ENCODE measurements at places on chromosomes 12 and 14. TPM values are rescaled to one million over a fixed set of nuclear protein-coding genes. Genes with fewer than 3 reads are reported as not detected.

GRCh38 chr14:53861781-53862180 is 94.8 kb downstream of the BMP4 start:
- no peak overlapping the region for H3K27ac ChIP-seq
- no peaks in the 10 kb centered on the region for H3K27me3 ChIP-seq
- H3K4me3 ChIP-seq, result no peak overlapping the region
- no peaks in the 10 kb centered on the region for H3K36me3 ChIP-seq

- H3K27me3 ChIP-seq, result no peaks in the 10 kb centered on the region
- no peak overlapping the region for H3K27ac ChIP-seq
- DNase-seq, result no peak
Observed at GRCh38 chr14:77474479-77475177, 16.7 kb downstream of the AHSA1 start.

DNA sequence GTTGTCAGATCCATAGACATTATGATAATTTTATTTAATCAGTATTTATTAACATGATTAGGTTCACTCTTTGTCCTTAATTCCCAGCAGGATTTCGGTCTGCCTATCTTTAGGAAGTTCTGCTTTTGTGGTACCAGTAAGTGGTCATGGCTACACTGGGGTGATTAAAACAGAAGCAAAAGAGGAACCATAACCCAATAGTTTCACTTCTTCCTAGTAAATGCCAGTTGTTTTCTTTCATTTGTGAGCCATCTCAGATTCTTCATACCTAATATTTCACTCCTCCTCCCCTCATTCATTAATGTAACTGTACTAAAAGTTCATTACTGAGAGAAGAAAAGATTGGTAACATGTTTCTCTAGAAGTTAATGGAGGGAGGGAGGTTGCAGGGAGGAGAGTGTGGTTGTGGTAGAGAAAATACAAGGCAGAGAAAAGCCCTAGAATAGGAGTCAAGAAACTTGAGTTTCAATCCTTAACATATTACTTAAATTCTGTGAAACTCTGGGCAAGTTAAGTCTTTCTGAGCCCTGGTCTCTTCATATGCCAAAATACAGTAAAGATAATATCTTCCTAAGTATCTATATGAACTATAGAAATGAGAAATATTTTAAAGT is 101.2 kb downstream of the PEBP1 start:
- H3K4me1 ChIP-seq, result peaks cover 14% of the 10 kb centered on the region
- no peaks in the 10 kb centered on the region for H3K27me3 ChIP-seq
- DNase-seq, result no peak
- H3K27ac ChIP-seq, result no peak overlapping the region
- no peak overlapping the region for H3K4me3 ChIP-seq
- H3K36me3 ChIP-seq, result peaks cover 48% of the 10 kb centered on the region

DNA sequence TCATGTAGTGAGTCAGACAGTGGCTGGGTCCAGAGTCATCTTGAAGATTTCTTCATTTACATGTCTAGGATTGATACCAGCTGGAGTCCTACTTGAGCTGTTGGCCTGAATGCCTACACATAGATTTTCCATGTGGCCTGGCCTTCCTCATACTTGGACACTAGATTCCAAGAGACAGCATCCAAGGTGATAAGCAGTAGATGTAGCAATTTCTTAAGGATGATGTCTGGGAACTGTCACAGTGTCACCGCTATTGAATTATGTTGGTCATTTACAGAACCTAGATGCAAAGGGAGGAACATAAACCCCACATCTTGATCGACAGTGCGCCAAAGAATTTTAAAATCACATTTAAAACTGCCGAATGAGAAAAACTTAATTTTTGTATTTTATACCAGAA is 412.3 kb downstream of the TRHDE start:
- H3K4me1 ChIP-seq, result no peaks in the 10 kb centered on the region
- H3K4me3 ChIP-seq, result no peak overlapping the region
- no peaks in the 10 kb centered on the region for H3K36me3 ChIP-seq
- H3K27me3 ChIP-seq, result no peaks in the 10 kb centered on the region
- DNase-seq, result no peak
- no peak overlapping the region for H3K27ac ChIP-seq

DNA sequence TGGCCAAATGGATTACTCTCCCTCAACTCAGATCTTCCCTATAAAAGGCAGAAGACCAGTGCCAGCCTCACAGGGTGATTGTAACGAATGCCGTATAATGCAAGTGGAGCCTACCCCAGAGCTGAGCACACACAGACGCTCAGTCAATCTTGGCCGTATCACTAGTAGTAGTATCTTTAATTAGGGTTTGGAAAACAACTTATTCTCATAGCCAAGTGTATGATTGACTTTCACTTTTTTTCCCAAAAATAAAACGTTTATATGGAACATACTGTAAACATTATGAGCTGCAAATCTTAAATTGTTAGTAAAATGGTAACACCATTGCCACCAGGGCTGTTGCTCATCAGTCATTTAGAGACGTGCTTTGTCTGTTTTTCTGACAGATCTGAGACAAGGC is 30.4 kb downstream of the PLEKHG7 start:
- H3K27ac ChIP-seq, result no peak overlapping the region
- H3K4me3 ChIP-seq, result no peak overlapping the region
- peaks cover 2% of the 10 kb centered on the region for H3K4me1 ChIP-seq
- DNase-seq, result no peak

- H3K27ac ChIP-seq, result no peak overlapping the region
- no peaks in the 10 kb centered on the region for H3K36me3 ChIP-seq
- no peak for DNase-seq
- peaks cover 5% of the 10 kb centered on the region for H3K27me3 ChIP-seq
- H3K4me1 ChIP-seq, result peaks cover 4% of the 10 kb centered on the region
- no peak overlapping the region for H3K4me3 ChIP-seq
Observed at GRCh38 chr12:75705749-75706711, 194.6 kb upstream of the KRR1 start.

- no peaks in the 10 kb centered on the region for H3K36me3 ChIP-seq
- H3K27ac ChIP-seq, result no peak overlapping the region
- DNase-seq, result no peak
- peak overlapping the region; percentile 81 for H3K4me3 ChIP-seq
Observed at GRCh38 chr12:113134521-113134951, 1.0 kb downstream of the RASAL1 start.

GRCh38 chr12:65622056-65622455 is 202.2 kb upstream of the HMGA2 start:
- H3K36me3 ChIP-seq, result no peaks in the 10 kb centered on the region
- no peak for DNase-seq
- no peak overlapping the region for H3K4me3 ChIP-seq
- H3K27ac ChIP-seq, result no peak overlapping the region
- peaks cover 2% of the 10 kb centered on the region for H3K4me1 ChIP-seq
- H3K27me3 ChIP-seq, result peaks cover 2% of the 10 kb centered on the region

DNA sequence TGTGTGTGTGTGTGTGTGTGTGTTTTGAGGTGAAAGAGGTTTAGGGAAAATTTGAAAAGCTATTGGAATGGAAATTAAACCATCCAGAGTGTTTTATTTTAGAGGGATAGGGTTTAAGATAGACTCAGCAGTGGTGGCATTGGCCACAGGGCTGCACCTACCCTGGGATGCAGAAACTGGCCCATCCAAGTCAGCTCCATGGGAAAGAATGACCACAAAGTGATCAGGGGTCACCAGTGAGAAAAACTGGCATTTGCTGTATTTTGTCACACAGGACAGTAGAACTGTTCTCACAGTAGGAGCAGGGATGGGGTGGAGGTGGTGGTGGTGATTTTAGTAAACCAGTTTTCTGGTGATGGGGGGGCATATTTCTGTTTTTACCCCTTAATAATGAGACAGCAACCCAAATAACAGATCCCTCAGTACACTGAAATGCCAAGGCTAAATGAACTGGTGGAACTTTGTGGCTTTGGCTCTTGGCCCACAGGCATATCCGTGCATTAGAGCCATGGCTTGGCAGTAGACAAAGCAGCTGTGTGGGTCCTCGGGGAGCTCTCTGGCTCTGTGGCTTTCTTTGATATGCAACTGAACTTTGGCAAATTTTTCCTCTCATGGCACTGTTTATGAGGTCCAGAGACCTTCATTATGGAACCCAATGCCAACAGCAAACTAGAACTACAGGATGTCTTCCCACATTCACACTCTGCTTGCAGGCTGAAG is 348.3 kb downstream of the ZFP36L1 start:
- no peaks in the 10 kb centered on the region for H3K27me3 ChIP-seq
- H3K27ac ChIP-seq, result no peak overlapping the region
- no peak overlapping the region for H3K4me3 ChIP-seq
- H3K4me1 ChIP-seq, result no peaks in the 10 kb centered on the region
- no peaks in the 10 kb centered on the region for H3K36me3 ChIP-seq

GRCh38 chr14:102050026-102050405 is 36.8 kb downstream of the HSP90AA1 start:
- H3K4me1 ChIP-seq, result no peaks in the 10 kb centered on the region
- H3K27ac ChIP-seq, result no peak overlapping the region
- peaks cover 12% of the 10 kb centered on the region for H3K36me3 ChIP-seq
- DNase-seq, result no peak

- no peak overlapping the region for H3K4me3 ChIP-seq
- H3K4me1 ChIP-seq, result peaks cover 12% of the 10 kb centered on the region
- no peak for DNase-seq
Observed at GRCh38 chr14:64730681-64731080, 26.5 kb downstream of the PLEKHG3 start.

Gene PLD4
- total RNA-seq, result not detected

Gene PPP1R36
- 0.28 TPM for total RNA-seq

Gene RERGL
- not detected for total RNA-seq

Gene RBMS2
- 10.3 TPM for total RNA-seq

Gene SLC7A8
- total RNA-seq, result 1.8 TPM

Data from activated naive CD8-positive, alpha-beta T cell treated with anti-CD3 and anti-CD28 coated beads, Interleukin-2, amount 10 ng/mL, durations not matched to agents 7 days and 5 days (primary cell).